ENCODE measurements at places on chromosomes 2 and 18.

DNA sequence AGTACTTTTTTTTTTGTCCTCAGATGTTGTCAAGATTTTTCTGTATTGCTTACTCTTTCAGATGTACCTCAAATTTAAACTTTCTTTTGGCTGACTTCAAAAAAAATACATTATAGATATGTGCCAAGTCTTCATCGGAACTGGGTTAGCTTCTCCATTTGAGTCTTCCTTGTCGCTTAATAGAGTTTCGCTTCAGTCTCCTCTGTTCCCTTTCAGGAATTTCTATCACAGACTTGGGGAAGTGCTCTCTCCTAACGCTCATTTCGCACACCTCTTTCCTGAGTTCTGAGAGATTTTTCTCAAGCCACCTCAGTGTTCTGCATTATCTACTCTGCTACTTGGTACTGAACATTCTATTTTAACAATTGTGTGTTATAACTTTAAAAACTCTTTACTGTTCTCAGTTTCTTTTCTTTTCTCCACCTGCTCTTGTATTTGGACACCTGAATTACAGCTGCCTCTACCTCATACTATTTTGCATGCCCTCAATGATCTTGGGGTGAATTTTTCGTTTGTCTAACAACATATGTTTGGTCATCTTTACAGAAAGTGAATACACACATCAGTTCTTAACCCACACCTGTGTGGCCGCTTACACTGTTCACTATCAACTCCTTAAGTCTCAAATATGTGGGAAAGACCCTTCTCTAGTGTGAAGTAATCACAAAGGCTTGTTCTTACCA lies 16.5 kb downstream of the PTPN2 start:
- DNase-seq: no peak

DNA sequence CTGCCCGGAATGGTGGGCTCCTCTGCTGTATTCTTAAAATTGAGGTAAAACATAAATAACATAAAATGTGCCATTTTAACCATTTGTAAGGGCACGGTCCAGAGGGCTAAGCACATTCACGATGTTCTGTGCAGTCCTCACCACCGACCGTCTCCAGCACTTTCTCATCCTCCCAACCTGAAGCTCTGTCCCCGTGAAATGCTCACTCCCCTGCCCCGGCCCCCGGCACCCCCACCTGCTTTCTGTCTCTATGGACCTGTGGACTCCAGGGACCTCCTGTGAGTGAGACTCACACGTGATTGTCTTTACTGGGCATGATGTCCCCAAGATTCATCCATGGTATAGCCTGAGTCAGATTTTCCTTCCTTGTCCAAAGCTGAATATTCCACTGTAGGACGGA lies 38.7 kb upstream of the CTDP1 start:
- no peak for DNase-seq

- peak; percentile 100 for DNase-seq
Measured at GRCh38 chr2:85772019-85772745, 18.4 kb downstream of the ATOH8 start.

DNA sequence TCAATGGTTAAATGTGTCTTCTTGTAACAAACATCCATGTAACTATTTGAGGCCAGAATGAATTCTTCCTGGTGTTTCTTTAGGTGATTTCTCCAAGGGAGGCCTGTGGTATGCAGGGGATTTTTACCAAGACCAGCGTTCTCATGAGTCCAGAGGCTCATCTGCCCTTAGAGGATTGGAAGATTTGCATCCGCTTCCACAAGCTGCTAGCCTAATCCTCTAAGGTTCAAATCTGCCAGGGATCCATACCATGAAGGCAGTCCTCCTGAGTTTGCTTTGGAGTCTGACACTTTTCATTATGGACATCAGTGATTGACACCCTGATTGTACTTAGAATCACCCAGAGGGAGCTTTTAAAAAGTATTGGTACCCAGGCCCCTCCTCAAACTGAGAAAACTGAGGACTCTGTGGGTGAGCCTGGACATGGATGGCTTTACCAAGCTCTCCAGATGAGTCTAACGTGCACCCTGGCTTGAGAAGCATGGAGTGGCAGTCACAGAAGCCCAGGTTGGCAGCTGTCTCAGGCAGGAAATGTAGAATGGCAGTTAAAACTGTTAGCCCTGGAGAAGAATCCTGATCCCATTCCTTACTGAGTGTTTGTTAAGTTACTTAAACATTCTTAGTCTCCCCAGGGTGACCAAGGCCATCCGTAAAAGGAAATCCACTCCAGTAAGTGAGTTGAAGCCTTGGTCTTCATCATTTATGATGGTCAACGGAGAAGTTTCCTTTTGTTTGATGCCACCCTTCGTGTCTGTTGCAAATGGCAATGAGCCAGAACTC lies 95.3 kb upstream of the RMDN2 start:
- DNase-seq: no peak

DNA sequence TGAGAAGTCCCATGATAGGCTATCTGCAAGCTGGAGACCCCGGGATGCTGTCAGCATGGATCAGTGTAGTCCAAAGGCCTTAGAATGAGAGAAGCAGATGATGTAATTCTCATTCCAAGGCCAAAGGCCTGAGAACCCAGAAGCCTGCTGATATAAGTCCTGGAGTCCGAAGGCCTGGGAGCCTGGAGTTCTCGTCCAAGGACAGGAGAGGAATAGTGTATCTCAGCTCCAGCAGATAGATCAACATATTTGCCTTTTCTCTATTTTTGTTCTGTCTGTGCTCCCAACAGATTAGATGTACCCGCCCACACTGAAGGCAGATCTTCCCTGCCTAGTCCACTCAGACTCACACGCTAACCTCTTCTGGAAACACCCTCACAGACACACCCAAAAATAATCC lies 454.9 kb upstream of the CHAC2 start:
- DNase-seq: no peak

- DNase-seq: no peak
Measured at GRCh38 chr2:216693414-216694080, 1.8 kb downstream of the IGFBP5 start.

DNA sequence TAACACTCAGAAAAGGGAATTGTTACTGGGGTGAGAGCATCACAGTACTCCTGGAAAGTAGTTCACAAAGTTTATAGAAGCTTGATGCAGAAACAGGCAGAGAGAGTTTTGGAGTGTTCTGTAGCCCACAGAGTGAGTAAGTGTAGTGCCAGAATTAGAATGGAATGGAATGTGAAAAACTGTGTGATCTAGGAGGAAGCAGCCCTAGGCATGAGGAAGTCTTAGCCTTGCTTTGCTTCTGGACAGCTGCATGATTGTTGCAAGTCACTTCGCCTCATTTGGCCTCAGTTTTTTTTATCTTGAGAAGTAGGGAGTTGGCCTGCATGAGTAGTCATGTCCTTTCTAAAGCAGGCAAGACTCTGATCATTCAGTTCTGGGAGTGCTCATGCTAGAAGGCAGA lies 10.9 kb downstream of the SERPINB12 start:
- peak; percentile 94 for DNase-seq

DNA sequence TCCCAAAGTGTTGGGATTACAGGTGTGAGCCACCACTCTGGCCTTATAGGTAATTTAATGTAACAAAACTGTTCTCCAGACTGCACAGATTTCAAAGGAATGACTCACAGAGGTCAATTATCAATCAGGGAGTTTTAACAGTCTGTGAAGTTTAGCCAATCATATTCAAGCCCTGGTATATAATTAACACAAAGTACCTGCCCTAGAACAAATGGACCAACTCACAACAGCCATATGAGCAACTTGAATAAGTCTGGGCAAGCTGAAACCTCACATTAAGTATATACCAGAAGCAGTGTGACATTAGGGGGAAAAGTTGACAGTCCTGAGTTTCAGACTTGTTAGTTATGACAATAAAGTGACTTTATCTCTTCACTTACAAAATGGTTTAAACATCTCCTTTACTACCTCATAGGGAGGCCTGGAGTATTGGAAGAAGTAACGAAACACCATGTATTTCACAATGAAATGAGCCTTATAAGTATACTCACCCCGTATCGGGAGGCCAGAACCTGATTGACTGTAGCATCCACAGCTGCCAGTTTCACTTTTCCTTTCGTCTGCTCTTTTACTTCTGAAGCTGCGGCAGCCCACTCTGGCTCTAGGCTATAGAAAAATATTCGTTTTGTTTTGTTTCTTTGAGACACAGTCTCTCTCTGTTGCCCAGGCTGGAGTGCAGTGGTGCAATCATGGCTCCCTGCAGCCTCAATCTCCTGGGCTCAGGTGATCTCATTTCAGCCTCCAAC lies 22.2 kb downstream of the PDIA6 start:
- no peak for DNase-seq

GRCh38 chr2:176656038-176656775 lies 387.0 kb downstream of the MTX2 start:
- peak; percentile 31 for DNase-seq

DNA sequence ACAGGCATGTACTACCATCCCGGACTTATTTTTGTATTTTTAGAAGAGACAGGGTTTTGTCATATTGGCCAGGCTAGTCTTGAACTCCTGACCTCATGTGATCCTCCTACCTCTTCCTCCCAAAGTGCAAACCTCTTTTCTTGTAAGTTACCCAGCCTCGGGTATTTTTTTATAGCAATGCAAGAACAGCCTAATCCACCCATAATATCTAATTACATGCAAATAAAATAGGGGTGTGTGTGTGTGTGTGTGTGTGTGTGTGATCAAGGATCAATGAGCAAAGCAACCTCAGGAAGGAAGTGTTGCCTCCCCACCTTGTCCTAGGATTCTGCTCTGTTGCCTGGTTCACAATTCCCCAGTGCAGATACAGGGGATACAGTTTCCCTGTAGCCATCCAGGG lies 45.6 kb downstream of the NGEF start:
- no peak for DNase-seq

DNA sequence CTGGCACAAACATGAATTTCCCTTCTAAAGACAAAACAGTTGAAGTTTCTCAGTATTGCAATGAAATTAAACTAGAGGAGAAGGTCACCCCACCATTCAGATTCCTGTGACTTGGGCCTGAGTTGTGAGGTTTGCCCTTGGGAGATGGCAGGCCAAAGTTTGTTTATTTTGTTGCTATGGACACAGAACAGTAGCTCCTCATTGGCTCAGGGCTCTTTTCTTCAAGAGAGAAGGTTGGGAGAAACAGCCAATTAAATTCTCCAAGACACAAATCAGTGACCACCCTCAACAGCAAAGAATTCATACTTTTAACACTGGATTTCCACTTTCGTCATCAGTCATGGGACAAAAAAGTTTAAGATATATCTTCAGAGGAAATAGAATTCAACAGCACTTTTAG lies at the start of gene FLACC1:
Gene FLACC1 (minus strand): TSS at position 125 of the 400 bp plus-strand sequence. CDS start 5,941 bp downstream, outside the sequence.
- DNase-seq: peak; percentile 27

GRCh38 chr2:50347358-50348044 lies 684.4 kb downstream of the NRXN1 start:
- DNase-seq: peak; percentile 6

- DNase-seq: no peak
Measured at GRCh38 chr2:182946958-182947369, 80.5 kb upstream of the FRZB start.

DNA sequence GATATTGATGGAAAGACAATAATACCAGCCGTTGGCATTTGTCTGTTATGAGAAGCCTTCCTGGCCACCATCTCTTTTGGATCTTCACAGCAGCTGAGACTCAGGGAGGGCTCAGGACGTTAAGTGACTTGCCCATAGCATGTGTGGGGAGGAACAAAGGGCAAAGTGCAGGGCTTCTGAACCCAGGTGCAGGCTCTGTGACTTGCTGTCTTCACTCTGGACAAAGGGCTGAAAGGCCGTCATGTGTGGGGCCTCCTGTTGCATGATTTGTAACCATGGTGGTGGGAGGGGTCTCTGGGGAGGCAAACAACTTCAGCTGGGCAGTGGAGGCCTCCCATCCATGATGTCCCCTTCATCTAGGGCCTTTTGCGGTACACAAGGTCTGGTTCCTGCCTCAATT lies 65.5 kb upstream of the SIX2 start:
- DNase-seq: no peak

GRCh38 chr18:53148123-53148522 lies 808.1 kb downstream of the DCC start:
- DNase-seq: no peak

DNA sequence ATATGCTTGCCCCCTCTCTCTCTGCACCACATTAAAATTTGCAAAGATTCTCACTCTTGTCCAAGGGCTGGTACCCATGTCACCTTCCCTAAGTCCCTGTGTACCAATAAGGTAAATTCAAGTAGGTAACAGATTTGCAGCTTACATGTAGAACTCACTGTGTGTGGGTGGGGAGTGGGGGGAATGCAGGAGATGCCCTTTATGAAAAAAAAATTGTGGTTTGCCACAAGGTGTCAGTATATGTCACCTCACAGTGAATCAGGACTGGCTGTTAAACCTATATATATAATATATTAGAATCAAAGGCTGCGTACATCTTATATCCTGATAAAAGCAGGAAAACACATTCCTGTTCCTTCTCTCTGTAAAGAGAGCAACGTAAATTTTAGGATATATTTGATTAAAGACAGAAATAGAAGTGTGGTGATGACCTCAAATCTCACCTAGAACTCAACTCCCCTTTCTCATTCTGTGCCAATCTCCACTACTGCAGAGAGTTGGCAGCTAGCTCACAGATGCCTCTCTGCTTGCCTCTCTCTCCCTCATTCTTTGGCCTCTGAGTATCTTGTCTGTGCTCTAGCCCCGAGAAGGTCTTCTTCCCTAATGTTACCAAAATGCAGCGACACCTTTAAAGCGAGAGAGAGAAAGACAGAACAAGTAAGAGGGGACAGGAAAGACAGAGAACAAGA lies 536 bp downstream of the XDH start:
- DNase-seq: no peak

- DNase-seq: no peak
Measured at GRCh38 chr18:74382481-74383017, 66.9 kb downstream of the C18orf63 start.

DNA sequence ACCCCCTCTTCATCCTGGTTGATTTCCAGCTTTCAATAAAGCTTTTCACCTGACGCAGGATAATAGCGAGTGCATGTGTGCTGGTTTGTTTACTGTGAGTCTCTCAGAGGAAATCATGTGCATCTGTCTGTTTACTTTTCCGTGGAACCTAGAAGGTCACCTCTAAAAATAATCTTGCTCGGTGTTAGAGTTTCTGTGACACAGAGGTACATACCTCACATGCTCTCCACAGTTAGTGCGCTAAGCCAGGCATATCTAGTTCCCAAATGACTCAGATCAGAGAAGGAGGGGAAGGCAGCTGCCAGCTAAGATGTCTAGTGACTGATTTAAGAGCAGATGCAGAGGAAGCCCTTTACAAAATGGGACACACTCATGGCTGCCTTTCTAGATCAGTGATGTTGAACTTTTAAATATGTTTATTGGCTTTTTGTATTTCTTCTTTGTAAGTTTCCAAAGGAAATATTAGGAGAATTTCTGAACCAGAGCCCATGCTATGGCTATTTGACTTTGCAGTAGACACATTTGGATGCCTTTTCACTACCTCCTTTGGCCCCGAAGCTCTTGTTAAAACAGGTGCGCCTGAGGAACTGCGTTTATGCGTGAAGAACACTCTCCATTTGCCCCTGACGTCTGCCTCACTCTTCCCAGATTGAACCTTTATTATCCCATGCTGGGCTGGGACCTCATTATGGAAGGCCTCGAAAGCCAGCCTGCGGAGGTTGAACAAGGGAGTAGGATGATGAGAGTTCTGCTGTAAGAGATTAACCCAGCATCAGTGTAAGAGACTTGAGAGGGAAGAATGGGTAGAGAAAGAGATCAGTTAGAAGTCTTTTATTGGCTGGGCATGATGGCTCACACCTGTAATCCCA lies 145.6 kb downstream of the FAM161A start:
- peak; percentile 12 for DNase-seq

- DNase-seq: peak; percentile 64
Measured at GRCh38 chr2:96202152-96202854, 6.3 kb downstream of the STARD7 start.
